ENCODE measurements at places on chromosomes 4 and X.

DNA sequence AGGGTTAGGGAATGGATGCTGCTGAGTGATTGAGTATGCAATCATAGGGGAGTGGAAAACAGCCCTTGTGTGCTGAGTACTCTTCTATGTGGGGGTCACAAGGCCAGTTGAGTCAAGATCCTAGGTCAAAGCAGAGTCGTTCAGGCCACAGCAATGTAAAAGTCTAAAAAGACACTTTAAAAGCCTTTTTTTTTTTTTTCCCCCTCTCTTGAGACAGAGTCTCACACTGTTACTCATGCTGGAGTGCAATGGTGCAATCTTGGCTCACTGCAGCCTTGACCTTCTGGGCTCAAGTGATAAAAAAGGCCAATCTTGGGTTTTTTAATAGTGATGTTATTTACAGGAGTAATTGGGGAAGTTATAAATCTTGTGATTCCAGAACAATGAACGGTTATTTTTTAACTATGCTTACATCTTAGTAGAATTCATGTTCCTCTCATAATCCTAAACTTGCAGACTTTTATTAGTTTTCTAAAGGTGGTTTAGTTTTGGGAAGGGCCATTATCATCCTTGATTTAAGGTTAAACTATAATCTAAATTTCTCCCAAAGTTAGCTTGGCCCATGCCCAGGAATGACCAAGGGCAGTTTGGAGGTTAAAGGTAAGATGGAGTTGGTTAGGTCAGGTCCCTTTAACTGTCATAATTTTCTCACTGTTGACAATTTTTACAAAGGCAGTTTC is 82.2 kb upstream of the BMP2K start:
- no peak for DNase-seq

- DNase-seq: no peak
Measured at GRCh38 chr4:8589823-8590545, 2.6 kb upstream of the CPZ start.

GRCh38 chr4:92344216-92344615 is 40.5 kb downstream of the GRID2 start:
- DNase-seq: no peak

DNA sequence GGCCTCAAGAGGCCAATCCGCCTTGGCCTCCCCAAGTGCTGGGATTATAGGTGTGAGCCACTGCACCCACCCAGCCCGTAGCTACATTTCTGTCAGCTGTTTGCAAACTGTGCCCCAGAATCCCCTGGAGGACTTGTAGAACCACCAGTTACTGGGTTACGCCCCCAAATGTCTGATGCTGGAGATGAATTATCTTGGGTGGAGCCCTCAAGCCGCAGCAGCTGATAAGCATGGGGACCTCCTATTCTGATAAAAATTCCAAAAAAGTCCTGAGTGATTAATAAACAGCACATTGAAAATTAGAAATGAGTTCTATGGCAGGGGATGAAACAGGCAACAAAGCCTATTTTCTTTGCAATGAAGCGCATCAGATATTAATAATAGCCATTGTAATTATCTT is 105.0 kb downstream of the PTTG2 start:
- no peak for DNase-seq

All from bone marrow (tissue), 2 donors.